ENCODE measurements at places on chromosomes 7 and 10.

DNA sequence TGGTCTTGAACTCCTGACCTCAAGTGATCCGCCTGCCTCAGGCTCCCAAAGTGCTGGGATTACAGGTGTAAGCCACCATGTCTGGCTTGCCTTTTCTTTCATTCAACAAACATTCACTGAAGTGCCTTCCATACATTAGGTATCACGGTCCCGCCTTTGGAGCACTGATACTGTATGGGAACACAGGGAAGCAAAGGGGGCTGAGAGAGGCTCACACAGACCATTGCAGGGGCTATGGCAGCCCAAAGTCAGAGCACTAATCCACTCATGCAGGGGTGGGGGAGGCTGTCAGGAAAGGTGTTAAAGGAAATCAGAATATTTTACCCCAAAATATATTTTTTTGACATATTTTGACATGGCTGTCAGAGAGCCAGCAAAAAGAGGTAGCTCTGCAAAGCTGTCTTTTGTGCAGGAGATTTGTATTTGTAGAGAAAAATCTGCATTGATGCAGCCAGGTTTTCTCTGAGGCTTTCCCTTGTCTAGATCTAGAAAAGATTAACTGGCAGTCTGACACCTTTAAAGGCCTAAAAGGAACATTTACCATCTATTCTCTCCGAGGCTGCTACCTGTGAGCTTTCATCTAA lies 42.0 kb upstream of the PDLIM1 start:
- no peak for DNase-seq

- no peak for DNase-seq
Observed at GRCh38 chr10:90197766-90198165, 496.4 kb downstream of the KIF20B start.

DNA sequence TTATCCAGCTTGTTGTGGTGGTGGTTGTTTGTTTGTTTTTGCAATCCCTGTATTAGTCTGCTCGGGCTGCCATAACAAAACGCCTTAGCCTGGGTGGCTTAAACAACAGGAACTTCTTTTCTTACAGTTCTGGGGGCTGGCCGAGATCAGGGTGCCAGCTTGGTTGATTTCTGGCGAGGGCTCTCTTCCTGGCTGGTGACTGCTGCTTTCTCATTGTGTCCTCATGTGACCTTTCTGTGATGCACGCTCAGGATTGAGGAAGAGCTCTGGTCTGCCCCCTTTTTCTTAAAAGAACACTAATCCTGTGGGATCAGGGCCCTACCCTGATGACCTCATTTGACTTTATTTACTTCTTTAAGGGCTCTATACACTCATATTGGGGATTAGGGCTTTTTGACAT lies 107.1 kb upstream of the NRP1 start:
- no peak for DNase-seq

DNA sequence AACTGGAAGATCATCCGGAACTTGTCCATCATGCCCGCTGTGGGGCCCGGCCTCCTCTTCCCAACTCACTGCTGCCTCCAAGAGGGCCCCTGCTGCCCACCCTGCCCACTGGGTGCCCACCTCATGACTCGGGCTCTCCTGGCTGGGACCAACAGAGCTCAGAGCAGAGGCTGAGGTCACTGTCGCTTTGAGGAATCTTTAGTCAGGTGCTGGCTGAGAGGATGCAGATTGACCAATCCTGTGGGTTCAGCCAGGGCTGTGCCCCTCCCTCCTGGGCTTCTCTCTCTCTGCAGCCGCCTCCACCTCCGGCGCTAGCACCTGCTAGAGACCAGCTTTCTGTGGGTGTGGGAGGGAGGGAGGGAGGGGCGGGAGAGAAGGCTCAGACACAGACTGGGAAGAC lies at the start of gene CALHM1:
Gene CALHM1 (minus strand): TSS at position 181 of the 400 bp plus-strand sequence. CDS start 149 bp downstream, at position 32.
- DNase-seq, result no peak

GRCh38 chr7:115683093-115683492 lies 347.5 kb downstream of the TFEC start:
- no peak for DNase-seq

DNA sequence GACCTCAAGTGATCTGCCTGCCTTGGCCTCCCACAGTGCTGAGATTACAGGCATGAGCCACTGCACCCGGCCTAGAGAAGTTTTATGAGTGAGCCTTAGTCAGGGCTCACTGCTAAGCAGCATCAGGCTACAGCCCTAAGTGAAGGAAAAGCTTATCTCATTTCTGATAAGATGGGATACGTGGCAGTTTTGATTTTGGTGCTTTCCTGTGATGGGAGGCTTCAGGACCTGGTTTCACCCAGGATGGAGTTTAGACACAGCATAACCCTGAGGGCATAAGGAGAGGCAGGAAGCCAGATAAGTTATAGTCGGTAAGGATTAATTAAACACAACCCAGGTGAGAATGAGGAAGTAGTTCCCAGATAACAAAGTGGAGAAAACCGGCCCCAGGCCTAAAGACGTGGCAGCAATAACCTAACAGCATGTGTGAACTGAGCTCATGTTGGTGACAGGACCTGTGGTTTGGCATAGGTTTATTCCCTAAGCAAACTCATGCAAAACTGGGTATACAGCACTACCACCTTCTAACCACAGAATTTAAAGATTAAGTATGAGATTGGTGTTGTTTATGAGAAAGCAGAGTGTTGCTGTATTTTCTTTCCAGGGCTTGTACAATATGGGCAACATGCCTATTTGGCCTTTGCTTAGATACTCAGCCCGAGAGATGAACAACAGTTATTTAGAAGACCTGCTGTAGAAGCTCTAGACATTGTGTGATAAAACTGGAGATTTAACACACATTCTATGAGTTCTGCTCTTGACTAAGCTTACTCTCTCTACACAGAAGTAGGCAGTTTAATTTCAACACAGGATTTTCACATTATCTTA lies 119.4 kb downstream of the COL28A1 start:
- no peak for DNase-seq

DNA sequence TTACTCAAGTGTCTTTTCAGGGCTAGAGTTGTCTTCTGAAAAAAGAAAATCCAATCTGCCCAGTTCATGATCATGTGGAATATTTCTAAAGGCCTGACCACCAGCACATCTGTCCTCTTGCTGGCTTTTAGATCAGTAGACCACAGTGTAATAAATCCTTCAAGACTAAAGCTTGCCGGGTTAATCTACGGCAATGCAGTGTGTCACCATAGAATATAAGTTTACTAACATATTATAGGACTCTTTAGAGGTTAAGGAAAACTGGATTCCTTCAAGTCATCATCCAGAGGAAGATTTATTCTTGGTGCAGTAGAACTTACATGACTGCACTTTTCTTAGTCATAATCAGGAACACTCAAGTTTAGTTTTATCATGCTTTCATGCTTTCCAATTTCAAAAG lies 349.5 kb downstream of the SEMA3D start:
- no peak for DNase-seq

- DNase-seq, result no peak
Observed at GRCh38 chr7:1747004-1747801, 77.1 kb downstream of the ELFN1 start.

DNA sequence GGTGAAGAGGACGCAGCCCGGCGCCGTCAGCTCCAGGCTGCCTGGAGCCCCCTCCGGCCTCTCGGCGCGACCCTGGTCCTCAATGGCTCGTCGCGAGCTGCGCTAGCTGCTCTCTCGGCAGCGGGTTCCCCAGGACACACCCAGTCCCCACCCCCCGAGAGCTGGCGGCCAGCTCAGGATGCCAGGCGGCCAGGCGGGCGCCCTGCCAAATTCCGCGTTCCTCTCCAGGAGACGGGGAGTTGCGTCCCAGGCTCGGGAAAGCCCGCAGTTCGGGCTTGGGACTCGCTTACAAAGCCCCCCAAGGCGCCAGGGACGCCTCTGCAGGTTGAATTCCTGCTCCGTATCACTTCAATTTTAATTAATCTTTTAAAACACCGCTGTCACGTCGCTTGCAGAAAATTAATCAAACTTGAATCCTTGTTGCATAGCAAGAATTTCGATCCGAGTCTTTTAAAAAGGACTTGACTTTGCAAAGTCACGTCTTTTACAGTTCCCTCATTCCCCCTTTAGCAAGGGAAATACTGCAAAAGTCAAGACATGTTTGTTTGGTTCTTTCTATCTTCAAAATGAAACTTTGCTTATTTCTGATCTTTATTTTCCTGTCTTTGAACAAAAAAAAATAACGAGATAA lies 28.2 kb downstream of the SKIDA1 start:
- DNase-seq, result peak; percentile 6

DNA sequence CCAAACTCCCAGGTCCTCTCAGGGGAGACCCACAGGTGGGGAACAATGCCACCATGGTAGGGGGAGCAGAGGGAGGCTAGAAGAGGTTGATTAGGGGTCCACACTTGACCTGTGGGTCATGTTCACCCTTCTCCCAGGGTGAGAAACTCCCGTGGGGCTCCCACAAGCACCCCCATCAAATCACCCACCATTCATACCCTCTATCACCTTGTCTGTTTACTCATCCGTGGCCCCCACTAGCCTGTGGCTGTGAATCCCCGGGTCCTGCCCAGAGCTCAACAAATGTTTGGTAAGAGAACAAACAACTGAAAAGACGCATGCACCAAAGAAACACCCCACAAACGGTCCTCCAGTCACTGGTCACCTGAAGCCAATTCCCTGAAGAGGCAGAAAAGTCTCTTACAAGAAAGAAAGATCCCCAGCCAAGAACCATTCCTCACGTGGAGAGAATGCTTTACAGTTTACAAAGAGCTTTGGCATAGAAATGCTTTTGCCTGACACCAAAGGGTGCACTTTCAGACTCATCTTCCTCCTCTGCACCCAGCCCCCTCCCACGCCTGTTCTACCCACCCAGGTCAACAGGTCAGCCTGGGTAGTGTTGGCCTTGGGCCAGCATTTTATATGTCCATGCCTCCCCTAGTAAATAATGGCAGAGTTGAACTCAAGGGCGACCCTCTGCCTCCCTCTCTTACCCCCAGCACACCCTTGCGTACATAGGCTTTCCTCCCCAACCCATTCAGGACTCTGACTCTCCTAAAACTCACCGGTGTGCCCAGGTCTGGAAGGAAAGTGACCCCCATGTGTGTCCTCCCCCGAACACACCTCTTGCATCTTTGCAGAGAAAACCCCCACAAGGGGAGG lies 1.9 kb downstream of the ZCCHC24 start:
- no peak for DNase-seq

DNA sequence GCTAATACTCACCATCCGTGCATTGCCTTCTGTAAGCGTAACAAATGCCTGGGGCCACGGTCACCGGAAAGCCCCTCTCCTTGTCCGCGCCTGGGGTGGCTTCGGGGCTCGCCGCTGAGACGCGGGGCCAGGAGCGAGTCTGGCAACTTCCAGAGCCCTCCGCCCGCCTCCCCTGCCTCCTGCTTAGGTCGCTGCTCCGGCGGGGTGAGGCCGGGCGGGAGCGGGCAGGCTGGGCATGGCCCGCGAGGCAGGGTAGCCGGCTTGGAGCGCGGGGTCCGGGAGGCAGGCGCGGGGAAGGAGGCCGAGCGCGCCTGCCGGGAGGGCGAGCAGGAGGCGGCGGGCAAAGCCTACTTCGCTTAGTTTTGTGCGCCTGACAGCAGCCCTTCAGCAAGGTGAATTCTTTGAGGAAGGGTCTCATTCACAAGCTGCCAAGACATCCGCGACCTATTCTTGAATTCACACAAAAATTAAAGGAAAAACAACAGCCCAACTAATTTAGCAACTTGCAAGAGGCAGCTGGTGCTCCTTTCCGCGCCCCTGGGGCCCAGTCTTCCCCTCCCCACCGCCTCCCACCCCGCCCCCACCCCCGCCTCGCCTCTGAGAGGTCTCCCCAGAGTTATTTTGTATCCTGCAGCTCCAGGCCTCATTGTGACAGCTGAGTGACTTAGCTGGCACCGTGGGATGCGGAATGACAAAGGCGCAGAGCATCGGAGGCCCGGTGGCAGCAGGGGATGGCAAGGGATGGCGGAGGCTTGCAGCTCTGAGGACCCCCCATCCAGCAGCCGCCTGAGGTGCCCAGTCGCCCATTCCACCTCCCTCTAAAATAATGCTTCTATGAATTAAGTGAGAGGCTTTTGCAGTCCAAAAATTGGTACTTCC lies 12.8 kb upstream of the KAT6B start:
- DNase-seq, result no peak

- no peak for DNase-seq
Observed at GRCh38 chr7:30752484-30752883, 549 bp downstream of the INMT start.

DNA sequence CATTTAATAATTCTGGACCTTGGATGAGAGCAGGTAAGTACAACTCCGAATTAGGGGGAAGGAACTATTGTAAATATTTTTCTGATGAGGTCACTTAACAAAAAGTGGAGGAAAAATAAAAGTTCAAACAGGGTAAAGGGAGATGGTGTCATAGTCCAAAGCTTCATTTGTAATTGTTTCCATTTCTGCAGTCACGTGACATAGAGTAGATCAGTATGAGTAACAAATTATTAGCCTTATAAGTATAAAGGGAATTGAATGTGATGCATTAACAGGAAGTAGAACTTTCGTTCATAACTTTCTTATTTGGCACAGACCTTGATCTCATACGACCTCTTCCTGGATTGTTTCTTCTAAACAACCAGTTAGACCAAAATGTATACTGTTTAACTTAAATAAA lies 347.2 kb upstream of the TPK1 start:
- DNase-seq, result no peak

DNA sequence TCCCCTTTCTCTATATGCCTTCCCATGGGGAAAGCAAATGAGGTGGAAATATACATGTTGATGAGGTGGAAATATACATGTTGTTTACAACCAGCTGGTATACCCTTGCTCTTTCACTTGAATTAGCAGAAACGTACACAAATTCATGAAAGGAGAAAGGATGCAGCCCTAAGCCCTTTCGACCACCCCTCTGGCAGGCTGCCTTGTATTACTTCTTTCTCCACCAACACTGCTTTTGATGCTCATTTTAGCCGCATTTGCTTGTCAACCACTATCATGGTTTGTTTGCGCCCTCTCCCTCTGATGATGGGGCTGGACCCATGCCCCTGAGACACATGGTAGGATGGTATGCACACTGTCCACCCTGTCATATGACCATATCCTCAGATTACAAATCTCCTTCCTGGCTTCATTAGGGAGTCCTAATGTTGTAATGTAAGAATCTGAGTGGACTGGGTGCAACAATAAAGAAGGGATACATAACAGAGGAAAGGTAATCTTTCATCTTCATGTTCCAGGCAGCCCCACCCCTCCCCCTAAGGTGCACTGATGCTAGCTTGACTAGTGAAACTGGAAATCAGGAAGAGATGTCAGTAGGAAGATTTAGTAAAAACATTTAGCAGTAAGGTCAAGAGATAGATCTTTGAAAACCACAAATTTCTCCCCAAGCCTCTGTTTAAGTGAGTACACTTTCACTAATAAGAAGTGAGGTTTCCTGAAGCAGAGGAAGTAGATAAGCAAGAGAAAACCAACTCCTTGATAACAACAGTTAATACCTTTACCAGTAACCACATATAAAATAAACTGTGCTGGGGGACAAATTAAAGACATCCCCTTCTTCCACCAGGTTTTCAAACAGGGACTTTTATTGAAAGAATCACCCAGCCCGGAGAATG lies 536.8 kb upstream of the NRP1 start:
- no peak for DNase-seq

Measured in GOT3 (cell line).